ENCODE measurements at places on chromosomes 7 and 10.

- no peak for DNase-seq
Observed at GRCh38 chr10:54496852-54497251, 304.2 kb downstream of the PCDH15 start.

- DNase-seq, result no peak
Observed at GRCh38 chr7:125032943-125033342, 103.3 kb upstream of the POT1 start.

- no peak for DNase-seq
Observed at GRCh38 chr7:37516664-37517063, 68.0 kb upstream of the ELMO1 start.

DNA sequence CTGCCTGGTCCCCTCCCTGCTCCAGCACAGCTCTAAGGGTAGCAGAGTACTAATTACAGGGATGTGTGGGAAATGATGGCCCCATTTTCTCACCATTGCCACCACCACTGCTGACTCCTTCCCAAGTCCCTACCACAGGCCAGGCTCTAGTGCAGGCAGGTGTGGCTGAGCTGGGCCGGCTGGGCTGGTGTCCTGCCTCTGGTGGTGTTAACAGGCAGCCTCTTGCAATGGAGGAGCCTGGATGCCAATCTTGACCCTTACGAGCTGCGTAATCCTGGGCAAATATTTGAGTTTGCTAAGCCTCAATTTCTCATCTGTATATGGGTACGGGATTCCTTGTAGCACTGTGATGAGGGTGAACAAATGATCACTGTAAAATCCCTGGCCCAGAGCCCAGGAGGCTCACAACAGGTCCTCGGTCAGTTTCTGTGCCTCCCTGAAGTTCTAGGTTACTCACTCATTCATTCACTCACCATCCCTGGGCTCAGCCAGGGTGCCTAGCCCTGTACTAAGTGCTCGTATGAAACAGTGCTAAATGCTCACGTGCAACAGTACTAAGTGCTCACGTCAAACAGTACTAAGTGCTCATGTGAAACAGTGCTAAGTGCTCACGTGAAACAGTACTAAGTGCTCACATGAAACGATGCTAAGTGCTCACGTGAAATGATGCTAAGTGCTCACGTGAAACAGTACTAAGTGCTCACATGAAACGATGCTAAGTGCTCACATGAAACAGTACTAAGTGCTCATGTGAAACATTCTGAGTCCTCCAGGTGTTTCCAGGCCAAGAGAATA is 2.3 kb upstream of the FZD9 start:
- DNase-seq, result no peak

- peak; percentile 82 for DNase-seq
Observed at GRCh38 chr7:1040790-1041189, 3.6 kb upstream of the GPR146 start.

GRCh38 chr7:80851896-80852476 is 66.9 kb downstream of the SEMA3C start:
- DNase-seq, result no peak
